ENCODE measurements at places on chromosomes 4 and X.

DNA sequence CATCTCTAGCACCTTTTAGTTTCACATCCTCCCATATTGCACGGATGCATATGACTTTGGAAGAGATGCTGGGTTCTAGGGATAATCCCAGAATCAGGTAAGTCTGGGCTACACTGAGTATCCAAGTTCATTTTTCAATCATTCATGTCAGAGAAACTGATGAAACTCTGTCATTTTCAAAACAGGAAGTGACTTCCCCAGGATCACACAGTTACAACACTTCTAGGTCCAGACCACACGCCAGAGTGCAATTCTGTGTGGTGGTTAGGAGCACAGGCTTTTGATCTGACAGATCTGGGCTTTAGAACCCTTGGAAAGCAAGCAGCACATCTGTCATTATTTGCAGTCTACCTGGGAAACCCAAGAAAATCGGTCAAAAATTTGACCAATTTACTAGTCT lies 52.1 kb upstream of the CDKN2AIP start:
- DNase-seq = no peak

GRCh38 chr4:22695029-22695428 lies 2.3 kb downstream of the GBA3 start:
- no peak for DNase-seq

- DNase-seq = no peak
Measured at GRCh38 chrX:63657821-63658220, 127.2 kb downstream of the ARHGEF9 start.

DNA sequence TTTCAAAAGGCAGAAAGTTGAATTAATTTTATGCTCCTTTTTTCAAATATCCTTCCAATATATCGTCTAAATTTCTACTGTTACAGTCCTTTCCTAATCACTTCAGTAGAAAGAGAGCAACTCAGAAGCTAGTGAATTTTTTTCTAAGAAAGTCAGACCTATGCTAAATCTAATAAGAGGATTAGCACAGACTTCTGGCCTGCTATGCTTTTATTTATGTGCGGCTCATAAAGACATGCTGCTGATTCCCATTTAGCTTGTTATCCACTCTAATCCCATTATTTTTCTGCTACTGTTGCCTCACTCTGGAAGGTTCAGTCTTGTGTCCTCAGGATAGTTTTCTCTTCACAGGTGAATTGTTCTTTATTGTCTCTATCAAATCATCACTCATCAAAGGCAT lies 473.5 kb upstream of the FAM241A start:
- no peak for DNase-seq

- DNase-seq = no peak
Measured at GRCh38 chr4:13118633-13119032, 365.5 kb downstream of the RAB28 start.

GRCh38 chr4:121582296-121582695 lies 114.5 kb downstream of the ANXA5 start:
- DNase-seq = no peak

- DNase-seq = no peak
Measured at GRCh38 chr4:39133623-39134022, 48.7 kb upstream of the WDR19 start.

DNA sequence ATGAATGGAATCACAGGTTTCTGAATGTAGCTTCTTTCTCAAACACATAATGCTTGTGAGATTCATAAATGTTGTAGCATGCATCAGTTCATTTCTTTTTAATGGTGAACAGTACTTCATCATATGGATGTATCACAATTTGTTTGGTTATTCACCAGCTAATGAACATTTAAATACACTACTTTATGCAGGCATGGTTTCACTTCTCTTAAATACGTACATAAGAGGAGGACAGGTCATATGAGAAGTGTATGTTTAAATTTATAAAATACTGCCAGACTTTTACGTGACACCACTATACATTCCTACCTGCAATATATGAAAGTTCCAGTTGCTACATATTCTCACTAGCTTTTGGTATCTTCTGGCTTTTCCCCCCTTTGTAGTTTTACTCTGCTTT lies 65.4 kb downstream of the ANKRD17 start:
- no peak for DNase-seq

DNA sequence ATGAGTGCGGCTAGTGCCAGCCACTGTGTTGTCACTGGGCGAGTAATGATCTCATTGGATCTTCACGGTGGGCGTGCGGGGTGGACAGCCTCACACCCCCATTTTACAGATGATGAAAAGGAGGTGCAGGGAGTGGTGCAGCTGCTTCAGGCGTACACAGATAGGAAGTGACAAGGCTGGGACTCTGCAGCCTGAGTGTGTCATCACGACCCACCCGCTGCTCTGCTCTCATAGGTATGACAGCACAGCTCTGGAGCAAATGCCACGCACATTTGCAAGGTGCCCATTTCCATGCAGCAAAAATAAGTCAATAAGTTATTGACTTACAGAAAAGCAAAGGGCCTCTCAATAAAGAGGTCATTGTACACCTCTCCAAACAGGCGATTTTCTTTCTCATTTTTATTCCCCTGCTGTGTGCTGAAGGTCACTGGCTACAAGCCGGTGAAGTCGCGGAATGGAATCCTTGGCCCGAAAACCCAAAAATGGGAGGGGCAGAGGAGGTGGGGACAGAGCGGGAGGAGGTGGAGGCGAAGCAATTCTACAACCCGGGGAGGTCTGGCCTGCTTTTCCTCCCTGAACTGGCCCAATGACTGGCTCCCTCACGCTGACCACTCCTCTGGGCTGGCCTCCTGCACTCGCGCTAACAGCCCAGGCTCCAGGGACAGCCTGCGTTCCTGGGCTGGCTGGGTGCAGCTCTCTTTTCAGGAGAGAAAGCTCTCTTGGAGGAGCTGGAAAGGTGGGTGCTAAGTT lies at the start of gene SOD3:
Gene SOD3 (plus strand): TSS at position 658 of the 750 bp plus-strand sequence. CDS start 3,949 bp downstream, outside the sequence.
- no peak for DNase-seq

Measured in breast epithelium (tissue), 4 donors.